Esophagus muscularis mucosa (tissue), 4 donors: ENCODE measurements at places on chromosomes 2 and 18. TPM values are rescaled to one million over a fixed set of nuclear protein-coding genes. Genes with fewer than 3 reads are reported as not detected.

DNA sequence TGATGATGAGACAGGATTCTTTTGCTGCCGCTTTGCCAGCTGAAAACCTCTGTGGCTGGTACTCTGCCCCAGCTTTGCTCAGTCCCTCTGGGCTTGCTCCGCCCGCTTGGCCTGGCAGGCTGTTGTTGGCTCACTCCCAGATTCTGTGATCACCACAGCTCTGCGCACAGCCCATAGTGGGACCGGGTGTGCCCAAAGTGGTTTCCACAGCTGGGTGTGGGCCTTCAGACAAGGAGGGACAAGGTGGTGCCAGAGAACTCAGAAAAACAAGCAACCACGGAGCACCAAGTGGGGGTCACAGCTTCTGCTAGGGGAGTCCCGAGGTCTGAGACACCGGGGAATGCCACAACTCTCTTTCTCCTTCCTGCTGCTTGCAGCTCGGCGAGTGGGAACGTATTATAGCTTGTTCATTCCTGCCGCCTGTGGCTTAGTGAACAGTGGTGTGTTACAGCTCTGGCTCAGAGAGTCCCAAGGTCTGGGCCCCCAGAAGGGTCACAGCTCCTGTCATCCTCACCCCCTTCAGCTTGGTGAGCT, 9.2 kb upstream of the KYNU start:
- no peak for DNase-seq

DNA sequence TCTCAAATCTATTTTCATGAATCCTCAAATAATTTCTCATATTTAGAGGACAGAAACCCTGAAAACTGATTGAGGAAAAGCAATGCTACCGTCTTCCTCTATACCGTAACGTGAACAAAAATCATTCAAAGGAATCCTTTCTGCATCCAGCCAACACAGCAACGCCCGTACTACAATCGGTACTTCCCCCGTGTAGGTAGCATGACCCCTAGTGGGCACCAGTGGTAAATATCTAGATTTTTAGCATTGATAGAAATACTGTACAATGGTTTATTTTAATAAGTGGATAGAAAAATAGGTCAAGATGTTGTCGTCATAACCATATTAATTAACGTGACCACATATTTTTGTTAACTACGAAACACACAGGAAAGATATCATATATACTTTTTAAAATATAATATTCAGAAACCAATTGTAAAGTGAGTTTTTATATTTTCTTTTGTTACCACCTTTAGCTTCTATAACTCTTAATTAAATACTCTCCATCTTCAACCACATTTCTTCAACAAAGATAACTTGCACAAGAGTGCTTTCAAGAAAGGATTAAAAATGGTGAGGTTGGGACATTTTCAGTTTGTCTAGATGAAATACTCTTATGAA, 194.1 kb downstream of the SS18 start:
- DNase-seq, result no peak

CAVIN2 gene
- total RNA-seq, result 102 TPM

- no peak for DNase-seq
Measured at GRCh38 chr2:42202634-42203008, 33.5 kb downstream of the EML4 start.

DNA sequence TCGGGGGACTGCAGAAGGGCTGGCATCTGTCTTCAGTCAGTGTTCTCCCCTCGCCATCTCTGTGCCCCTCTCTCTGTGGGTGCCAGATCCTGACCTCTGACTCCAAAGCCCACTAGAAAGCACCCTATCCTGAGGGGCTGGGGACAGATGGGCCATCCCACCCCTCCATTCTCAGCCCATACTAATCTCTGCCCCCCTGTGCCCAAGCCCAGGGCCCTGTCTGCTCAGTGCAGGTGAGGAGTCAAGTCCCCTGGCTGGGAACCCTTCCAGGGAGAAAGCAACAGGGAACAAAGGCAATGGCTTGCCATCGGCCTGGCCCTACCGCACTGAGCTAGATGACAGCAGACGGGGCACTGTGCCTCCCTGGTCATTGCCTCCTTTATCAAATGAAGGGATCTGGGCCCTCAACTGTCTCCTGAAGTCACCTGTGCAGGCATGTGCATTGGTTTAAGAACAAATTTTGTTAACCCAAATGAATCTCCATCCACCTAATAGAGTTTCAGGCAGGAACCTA, 42.7 kb upstream of the ID2 start:
- DNase-seq, result no peak

AGXT gene
- not detected for total RNA-seq

DNA sequence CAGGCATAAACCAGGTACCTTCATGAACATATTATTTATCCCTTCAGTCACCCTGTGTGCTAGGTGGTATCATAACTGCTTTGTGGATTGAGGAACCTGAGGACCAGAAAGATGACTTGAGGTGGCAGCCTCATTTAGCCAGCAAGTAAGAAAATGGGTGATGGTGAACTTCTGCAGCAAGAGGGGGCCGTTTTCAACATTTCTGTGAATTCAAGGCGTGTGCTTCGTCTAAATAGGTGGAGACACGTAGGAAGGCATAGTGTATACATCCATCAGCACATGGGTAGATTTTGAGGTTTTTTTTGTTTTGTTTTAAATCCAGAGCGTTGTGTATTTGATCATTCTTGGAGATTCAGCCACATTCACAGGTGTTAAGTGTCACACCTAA, 118.7 kb downstream of the SPTBN1 start:
- no peak for DNase-seq

- DNase-seq, result no peak
Measured at GRCh38 chr2:211457325-211457724, 900.9 kb downstream of the CPS1 start.

DNA sequence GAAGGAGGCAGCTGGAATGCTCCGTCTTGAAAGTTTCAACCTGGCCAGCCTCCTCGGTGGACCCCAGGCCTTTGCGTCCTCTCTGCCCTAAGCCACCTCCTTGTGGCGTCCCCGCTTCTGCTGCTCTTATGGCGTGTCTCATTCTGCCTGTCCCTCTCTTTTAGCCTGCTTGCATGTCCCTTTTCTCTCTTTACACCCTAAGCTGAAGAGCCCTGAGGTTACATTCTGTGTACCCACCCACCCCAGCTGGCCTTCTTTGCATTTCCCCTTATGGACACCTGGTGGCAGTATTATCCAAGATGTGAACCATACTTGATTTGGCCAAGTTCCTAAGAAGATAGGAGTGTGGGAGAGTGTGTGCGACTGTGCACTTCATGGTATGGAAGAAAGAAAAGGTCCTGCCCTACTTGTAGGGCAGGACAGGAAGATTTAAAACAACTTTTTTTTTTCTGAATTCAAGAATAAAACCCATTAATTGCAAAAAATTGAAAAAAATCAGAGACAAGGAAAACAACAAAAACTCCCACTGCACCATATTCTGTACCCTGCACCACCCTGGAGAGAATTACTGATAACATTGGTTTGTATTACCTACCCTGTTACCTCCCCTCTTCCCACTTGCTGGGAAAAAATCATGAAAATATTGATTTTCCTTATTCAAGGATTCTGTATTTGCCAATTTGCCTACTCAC, 77.4 kb downstream of the DYSF start:
- no peak for DNase-seq

DNA sequence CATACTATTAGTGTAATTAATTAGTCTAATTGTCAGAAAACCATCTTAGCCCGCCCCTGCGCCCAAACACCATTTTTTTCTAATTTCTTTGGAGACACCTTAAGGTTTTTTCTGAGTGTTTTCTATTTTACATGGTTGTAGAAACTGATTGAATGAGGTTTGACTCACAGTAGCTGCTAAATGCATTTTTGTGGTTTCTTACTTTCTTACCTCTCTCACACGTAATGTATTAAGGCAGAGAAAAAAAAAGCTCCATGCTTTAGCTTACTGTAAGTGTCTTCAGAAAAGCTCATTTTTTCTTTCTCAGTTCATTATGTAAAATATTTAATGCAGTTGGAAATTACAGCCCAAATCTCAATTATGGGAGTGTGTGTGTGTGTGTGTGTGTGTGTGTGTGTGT, 548.5 kb upstream of the LRRTM4 start:
- no peak for DNase-seq

- no peak for DNase-seq
Measured at GRCh38 chr2:71064754-71065621, 3.5 kb upstream of the NAGK start.

GRCh38 chr2:32752205-32752604, 124.4 kb downstream of the TTC27 start:
- DNase-seq, result no peak

DNA sequence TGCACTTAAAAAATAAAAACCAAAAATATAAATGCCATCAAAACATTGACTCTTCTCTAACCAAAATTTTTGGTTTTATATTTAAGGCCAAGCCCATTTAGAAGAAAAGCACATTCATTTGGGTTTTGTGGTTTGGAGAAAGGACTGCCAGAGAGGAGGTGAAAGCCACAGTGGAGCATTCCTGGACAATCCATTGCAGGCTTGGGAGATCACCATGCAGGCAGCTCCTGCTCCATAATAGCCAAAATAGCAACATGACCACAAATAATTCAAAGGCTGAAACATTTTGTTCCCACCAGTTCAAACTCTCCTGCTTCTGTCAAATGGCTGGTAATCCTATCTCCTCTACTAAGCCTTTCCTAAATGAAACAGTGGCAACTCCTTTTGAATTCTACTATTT, 73.5 kb downstream of the GALNT3 start:
- DNase-seq, result no peak

GRCh38 chr2:9388950-9389911, 34.1 kb downstream of the ITGB1BP1 start:
- DNase-seq, result no peak

DNA sequence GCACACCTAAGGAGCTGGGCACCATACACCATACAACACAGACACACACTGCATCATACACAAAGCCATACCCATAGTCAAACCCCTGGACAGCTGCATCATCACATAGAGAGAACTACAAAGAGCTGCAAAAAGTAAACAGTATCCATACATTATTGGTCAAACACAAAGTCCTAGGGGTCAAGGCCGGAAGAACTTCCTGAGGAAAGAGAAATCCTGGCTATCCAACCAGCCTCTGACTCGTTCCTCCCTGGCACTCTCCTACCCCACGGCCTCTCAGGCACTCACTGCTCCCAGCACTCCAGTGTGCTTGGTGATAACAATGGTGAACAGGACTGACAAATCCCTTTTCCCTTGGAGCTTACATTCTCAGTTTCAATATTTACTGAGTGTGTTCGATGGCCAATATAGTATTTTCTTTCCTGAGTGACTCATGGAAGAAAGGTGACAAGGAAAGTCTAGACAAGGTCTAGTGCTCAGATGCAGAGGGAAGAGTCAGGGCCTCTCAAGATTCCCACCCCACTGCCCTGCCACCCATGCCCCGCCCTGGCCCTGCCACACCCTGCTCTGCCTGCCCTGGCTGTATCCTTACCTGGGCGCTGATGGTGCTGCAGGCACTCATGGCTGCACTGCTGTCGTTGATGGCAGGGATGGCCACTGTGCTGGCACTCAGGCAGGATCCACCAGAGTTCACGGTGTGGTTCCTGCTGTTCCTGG, 3.4 kb downstream of the CFAP65 start:
- no peak for DNase-seq

OTX1 gene
- total RNA-seq, result not detected

C2orf80 gene
- total RNA-seq, result not detected

EMILIN1 gene
- total RNA-seq, result 181 TPM

DNA sequence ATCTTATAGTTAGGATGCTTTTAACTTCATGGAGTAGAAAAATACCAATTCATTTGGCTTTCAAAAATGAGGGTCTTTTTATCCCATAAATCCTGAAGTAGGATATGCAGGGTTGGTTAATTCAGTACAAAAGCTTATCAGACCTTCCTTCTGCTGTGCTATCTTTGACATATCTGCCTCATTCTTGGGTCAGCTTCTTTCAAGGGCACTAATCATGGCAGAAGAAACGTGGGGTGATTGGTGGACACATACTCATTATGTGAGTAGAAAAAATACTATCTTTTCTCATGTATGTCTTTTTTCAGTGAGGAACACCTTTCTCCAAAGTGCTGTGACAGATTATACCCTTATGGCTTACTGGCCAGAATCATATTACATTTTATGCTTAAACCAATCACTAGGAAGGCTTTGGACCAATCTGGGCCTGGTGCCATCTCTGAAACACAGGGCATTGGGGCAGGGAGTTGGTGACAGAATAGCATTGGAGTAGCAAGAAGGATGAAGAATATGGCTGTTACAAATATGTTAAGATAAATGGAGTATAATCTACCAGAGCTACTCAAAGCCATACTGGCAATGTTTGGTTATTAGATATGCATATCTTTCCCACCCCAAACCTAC, 10.1 kb downstream of the UGP2 start:
- no peak for DNase-seq

DNA sequence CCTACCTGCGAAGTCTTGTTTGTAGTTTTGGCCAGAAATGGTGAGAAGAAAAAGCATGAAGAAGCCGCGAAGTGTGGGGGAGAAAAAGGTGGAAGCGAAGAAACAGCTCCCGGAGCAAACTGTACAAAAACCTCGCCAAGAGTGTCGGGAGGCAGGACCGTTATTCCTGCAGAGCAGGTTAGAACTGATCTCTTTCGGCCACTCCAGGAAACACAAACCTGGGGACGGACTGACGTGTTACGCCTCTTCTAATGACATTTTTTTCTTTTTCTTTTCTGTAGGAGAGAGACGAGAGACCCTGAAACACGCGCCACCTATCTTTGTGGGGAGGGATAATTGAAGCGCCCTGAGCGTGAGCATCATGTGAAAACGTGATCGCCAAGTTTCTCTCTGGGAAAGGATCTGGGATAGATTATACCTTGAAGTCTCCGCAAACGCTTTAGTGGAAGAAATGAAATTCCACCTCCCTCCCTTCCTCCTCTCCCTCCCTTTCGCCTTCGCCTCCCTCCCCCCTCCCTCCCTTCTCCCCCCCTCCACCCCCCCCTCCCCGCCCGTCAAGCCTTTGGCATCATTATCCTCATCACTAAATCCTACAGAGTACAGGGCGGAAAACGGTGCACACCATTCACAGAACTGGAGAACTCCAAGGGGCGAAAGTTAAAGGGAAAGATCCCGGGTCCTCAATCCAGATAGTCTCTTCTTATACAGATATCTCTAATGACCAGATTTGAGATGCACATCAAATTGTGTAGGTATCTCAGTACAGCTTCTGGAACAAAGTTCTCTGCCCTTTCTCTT, at the start of gene ZEB2:
Gene ZEB2, minus strand, starts transcription at position 186 of the 798 bp plus-strand sequence. CDS start 2,769 bp downstream, outside the sequence.
- DNase-seq, result no peak

- DNase-seq, result no peak
Measured at GRCh38 chr2:222146488-222146887, 152.3 kb downstream of the PAX3 start.
